Stimulated activated CD4-positive, alpha-beta T cell treated with anti-CD3 and anti-CD28 coated beads, Interleukin-2, amount 100 ng/mL, for 4 hours (primary cell): ENCODE measurements at places on chromosomes 13 and 19.

- peak; percentile 68 for DNase-seq
These were observed 30.4 kb upstream of the CYP4F8 start for GRCh38 chr19:15584541-15585115.

DNA sequence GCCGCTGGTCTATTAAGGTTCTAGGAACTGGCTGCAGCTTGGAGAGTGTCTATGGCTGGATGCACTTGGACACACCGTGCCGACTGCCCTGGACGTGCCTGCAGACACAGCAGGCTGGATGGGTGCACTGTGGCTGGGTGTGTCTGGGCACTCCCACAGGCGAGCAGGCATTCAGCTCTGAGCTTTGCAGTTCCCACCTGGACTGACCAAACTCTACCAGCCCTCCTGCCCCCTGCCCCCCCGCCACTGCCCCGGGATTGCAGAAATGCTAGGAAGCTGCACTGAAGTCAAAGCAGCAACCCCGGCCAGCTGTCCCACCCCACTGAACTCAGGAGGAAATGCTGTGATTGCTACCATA is 7.0 kb upstream of the LRP3 start:
- no peak for DNase-seq

DNA sequence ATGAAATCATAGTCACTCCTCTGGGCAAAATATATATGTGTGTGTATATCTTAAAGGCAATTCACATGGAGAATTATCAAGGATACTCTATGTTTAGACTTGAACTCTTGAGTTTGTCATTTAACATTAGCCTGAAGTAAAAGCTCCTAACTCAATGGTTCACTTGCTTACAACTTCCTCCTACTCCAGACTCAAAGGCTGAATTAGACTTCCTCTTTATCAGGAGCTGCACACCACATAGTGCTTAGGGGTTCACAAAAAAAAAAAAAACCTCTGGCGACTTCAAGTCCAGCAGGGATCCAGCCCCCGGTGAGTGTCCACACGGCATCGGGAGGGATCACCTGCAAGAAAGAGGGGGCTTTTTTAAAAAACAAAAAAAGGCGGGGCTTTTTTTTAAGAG is 68.2 kb upstream of the LSM14A start:
- no peak for DNase-seq

- DNase-seq: no peak
These were observed 4.9 kb downstream of the PTGER1 start for GRCh38 chr19:14470031-14470876.

GRCh38 chr13:48320891-48321510 is 17.4 kb downstream of the RB1 start:
- no peak for DNase-seq

DNA sequence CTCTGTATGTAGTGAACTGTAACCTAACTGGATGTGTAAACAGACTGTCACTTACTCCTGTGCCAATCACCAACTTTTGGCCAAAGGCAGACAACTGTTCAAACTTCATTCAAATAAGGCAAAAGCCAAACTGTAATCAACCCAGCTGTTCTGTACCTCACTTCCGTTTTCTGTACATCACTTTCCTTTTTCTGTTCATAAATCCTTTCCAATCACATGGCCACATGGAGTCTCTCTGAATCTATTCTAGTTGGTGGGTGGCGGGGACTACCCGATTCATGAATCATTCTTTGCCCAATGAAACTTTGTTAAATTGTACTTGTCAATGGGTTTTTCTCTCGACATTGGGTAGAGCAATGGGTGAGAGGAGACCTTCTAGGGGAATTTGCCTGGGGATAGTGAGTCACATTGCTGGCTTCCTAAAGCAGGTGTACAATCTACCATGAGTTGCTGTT is 178.3 kb upstream of the RFC3 start:
- DNase-seq: peak; percentile 19

- no peak for DNase-seq
These were observed 13.9 kb upstream of the DNAJC15 start for GRCh38 chr13:43009506-43009905.

DNA sequence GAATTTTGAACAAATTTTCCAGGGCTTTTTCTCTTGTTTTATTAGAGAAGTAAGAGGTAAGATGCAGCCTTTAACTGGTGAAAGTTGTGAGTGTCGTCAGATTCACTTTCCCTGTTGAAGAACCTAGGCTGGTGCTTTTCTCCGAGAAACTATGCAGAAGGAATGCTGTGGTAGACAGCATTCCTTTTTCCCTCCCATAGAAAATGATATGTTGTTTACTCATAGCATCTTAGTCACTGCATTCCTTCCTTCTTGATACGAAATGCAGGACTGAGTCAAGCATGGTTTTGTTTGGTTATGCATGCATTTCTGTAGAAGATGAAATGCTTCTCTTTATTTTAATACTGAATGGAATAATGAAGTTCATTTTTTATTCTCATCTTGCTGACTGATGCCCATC is 3.4 kb downstream of the ITGBL1 start:
- no peak for DNase-seq

DNA sequence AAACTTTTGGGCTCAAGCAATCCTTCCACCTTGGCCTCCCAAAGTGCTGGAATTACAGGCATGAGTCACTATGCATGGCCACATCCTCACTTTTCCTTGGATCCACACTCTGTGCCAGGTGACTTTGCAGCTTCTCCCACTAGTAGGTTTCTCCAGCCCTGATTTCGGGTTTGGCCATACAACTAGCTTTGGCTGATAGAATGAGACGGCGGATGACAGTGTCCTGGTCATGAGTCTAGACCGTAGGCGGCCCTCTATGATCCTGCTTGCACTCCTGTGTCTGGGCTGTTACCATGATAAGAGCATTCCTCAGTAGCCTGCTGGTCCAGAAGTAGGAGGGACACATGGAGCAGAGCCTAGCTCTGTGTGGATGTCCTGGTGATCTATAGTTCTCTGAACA is 112.5 kb upstream of the KL start:
- no peak for DNase-seq

DNA sequence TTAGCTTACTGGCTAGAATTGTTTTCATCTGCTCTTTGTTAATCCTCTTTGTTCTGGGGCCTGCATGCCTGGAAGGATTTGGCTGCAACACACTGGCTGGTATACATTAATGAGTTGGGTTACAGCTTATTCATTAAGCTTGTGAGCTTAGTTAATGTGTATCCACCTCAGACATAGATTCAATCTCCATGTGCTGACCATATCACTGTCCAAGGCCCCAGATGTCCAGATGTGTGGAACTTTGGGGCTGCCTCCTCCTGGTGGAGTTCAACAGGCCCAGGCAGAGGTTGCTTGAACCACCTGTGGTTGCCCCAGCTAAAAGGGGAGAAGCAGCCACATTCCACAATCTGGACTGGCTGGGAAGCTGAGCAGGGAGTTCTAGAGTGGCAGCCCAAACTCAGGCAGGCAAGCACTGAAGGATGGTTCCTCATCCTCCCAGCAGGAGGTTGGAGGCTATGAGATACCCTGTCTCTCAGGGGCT is 5.4 kb downstream of the DIAPH3 start:
- DNase-seq: no peak

DNA sequence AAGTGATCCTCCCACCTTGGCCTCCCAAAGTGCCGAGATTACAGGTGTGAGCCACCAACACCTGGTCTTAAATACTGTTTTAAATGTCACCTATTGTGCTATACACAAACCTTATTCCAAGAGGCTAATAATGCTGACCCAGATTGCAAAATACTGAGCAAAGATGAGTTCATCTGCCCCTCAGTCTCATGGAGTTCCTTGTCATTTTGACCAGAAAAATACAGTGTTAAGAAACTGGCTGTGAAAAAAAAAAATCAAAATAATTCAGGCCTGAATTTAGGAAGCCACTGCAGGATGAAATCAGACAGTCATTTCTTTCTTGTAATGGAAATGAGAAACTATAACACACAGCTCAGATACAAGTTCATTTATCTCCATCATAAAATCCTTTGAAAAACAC is 59.9 kb downstream of the TBC1D4 start:
- no peak for DNase-seq

- DNase-seq: no peak
These were observed 1.7 kb downstream of the CCDC61 start for GRCh38 chr19:45996933-45997332.

DNA sequence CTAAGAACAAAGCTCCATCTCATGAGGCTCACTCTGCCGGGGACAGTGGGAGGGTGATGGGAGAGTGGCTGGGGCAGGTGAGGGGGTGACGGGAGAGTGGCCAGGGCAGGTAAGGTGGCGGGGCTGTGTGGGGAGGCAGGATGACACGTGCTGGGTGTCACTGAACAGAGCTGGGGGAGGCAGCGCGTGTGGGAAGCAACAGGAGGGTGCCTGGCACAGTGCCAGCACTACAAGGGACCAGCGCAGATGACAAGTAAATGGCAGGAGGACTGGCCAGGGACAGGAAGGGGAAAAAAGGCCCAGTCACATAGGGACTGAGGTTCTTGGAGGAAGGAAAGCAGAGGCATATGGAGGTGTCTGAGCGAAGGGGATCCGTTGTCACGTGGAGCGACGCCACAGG is 129.9 kb downstream of the RNF17 start:
- no peak for DNase-seq

GRCh38 chr13:34349091-34349722 is 531.3 kb downstream of the RFC3 start:
- no peak for DNase-seq

- DNase-seq: no peak
These were observed 62.5 kb upstream of the PDX1 start for GRCh38 chr13:27857282-27857681.

DNA sequence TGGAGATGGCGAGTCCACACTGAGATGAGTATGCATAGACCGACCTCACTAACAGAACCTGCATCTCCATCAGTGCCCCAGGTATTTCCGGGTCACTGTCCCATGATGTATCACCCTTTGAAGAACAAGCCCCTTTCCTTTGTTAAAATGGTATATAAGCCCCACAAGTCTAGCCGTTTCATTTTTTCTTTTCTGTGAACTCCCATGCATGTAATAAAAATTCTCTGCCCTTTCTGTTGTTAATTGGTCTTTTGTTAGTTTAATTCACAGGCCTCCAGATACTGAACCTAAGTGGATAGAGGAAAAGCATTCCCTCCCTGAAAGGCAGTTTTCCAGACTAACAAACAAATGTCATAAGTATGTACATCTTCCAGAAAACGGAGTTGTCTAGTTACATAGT is 15.0 kb upstream of the CD177 start:
- DNase-seq: no peak

- DNase-seq: no peak
These were observed 1.7 kb downstream of the PLEKHA4 start for GRCh38 chr19:48866692-48867091.

GRCh38 chr19:38036707-38037611 is 130.0 kb downstream of the SIPA1L3 start:
- no peak for DNase-seq

- no peak for DNase-seq
These were observed 1.3 kb upstream of the RINL start for GRCh38 chr19:38879400-38879751.

GRCh38 chr13:94433055-94433961 is 46.2 kb downstream of the DCT start:
- no peak for DNase-seq

DNA sequence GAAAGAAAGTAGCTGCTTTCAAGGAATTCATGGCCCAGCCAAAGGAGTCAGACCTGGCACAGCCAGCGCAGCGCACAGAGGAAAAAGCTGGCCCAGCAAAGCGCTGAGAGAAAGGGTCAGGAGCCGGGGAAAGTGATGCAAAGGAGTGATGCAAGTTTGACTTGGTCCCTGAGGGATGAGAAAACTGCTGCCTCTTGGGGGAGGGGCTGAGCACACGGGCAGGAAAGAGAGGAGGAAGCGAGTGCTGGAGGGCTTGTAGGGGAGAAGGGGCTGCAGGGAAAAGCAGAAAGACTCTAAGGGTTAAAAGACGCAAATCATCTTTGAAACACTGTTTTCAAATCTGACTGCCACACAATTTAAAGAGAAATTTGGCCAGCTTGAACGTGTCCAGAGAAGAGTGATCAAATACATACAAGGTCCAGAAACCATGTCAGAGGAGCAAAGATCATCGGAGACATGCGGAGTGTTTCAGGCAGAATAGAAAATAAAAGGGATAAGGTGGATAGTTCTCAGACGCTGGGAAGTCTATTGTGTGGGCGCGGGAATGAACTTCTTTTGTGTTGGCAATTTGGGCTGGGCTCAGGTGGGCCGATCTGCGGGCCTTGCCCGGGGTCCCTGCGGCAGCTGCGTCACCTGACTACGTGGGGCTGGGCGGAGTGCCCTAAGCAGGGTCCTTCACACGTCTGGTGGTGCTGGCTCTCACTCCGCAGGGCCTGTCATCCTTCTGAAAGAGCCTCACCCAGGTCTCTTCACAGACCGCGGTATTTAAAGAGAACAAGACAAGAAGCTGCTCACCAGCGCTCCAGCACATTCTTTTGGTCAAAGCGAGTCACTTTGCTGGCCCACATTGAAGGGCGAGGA is 18.1 kb downstream of the N4BP2L1 start:
- no peak for DNase-seq

DNA sequence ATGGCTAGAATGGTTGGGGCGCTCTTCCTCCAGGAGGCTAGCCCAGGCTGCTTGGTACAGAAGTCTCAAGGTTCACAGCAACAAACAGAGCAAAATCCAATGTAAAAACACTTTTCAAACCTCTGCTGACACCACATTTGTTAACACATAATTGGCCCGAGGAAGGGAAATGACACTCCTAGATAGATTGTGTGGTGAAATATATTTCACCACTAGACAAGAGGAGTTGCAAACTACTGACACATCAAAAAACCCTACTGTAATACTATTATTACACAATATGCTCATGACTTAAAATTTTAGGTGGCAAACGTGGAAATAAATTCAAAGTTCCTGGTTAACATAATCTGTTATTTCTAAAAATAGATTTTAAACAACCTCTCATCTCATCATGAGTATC is 643.6 kb downstream of the PCDH9 start:
- DNase-seq: no peak

GRCh38 chr13:112709825-112710783 is 20.3 kb downstream of the ATP11A start:
- no peak for DNase-seq

- no peak for DNase-seq
These were observed 4.4 kb downstream of the TEKTIP1 start for GRCh38 chr19:3543150-3544057.

DNA sequence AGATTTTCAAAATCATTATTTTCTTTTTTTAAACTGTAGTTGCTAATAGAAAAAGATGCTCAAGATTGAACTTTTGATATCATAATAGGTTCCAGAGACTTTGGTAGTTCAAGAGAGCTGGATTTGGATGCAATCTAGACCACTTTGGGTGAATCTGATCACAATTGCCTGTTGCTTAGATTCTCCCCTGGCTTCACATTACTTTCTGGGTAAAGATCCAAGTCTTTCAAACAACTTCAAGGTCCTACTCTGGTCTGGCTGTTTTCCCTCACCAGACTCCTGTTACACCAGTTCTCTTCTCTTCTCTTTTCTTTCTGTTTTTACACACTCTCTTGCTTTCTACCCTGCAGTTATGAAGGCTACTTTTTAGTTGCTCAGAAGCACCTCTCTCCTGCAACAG is 7.4 kb upstream of the SPRY2 start:
- DNase-seq: no peak

- no peak for DNase-seq
These were observed 49.9 kb downstream of the UGGT2 start for GRCh38 chr13:96003304-96003703.

- DNase-seq: no peak
These were observed 214.9 kb downstream of the KCNRG start for GRCh38 chr13:50229960-50230661.

GRCh38 chr13:27012482-27013197 is 159.0 kb downstream of the USP12 start:
- no peak for DNase-seq

- DNase-seq: no peak
These were observed 24.0 kb upstream of the MIER2 start for GRCh38 chr19:368630-369024.
